Caudate nucleus (tissue), 63 donors: ENCODE measurements at places on chromosomes 7 and 10.

DNA sequence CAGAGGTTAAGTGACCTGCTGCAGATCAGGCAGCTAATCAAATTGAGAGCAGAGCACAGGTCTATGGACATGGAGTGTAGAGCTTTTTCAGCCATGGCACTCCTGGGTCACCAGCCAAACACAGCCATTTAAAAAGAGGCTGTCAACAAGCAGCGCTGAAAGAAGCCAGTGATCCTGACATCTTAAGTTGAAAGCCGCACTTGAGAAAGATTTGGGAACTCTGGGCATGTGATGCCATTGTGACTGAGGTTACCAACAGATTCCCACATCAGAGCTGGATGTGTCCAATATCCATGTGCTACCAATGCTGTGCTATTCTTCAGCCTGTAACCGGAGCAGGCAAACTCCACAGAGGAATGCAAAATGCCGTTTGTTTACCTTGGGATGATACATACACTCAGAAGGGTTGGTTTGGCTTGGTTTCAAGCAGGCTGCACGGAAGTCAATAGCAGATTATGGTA lies 56.2 kb upstream of the ABLIM1 start:
- no peak for DNase-seq

- DNase-seq: no peak
These were observed 130.4 kb downstream of the PRKG1 start for GRCh38 chr10:51204701-51205100.

- DNase-seq: no peak
These were observed 586.4 kb upstream of the SEMA3D start for GRCh38 chr7:85773116-85773728.

DNA sequence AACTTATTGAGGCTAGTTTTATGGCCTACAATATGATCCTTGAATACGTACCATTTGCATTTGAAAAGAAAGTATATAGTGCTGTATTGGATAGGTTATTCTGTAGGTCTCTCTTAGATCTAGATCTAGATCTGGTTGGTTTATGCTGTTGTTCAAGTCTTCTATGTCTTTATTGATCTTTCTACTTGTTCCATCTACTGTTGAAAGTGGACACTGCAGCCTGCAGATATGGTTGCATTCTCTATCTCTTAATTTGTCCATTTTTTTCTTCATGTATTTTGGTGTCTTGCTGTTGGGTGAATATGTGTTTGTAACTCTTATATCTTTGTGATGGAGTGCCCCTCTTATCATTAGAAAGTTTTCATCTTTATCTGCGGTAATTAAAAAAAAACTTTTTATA lies 139.4 kb upstream of the PCDH15 start:
- DNase-seq: no peak

- no peak for DNase-seq
These were observed 751 bp upstream of the GTPBP10 start for GRCh38 chr7:90345595-90346335.

DNA sequence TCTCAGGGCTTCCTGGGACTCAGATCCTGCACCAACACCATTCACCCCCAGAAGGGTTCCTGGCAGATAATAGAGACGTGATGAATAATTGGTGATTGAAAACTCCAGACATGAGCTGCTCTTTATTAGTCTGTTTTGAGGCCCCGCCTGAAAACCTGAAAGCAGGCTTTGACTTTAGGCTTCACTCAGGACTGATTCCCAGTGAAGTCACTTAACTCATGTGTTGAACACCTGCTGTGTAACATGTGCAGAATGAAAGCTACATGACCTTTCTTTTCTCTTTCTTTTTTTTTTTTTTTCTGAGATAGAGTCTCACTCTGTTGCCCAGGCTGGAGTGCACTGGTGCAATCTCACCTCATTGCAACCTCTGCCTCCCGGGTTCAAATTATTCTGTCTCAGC lies 8.9 kb downstream of the SPACDR start:
- no peak for DNase-seq

DNA sequence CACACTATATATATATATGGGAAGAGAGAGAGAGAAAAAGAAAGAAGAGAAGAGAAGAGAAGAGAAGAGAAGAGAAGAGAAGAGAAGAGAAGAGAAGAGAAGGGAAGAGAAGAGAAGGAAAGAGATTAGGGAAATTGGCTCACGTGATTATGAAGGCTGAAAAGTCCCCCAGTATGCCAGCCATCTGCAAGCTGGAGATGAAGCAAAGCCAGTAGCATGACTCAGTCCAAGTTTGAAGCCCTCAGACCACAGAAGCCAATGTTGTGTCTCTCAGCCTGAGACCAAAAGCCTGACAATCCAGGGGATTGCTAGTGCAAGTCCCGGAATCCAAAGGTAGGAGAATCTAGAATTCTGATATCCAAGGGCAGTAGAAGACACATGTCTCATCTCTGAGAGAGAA lies 206.3 kb upstream of the PRSS1 start:
- no peak for DNase-seq

DNA sequence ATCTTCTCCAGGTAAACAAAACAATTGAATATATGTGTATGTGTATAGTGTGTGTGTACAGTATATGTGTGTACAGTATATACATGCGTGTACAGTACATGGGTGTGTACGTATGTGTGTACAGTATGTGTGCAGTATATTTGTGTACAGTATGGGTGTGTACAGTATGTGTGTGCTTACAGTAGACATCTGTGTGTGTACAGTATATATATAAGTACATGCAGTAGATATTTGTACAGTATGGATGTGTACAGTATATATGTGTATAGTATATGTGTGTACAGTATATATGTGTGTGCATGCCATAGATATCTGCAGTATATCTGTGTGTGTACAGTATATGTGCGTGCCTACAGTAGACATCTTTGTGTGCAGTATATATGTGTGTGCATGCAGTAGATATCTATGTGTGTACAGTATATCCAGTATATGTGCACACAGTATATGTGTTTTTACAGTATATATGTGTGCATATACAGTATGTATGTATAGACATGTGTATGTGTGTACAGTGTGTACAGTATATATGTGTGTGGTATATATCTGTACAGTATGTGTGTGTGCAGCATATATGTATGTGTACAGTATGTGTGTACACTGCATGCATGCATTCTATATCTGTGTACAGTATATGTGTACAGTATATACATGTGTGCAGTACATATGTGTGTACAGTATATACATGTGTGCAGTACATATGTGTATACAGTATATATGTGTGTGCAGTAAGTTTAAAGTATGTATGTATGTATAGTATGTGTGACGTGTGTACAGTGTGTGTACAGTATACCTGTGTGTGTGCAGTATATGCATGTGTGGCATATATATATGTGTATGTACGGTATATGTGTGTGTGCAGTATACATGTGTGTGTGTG lies 37.3 kb upstream of the SLC39A12 start:
- DNase-seq: no peak

- DNase-seq: no peak
These were observed 72.6 kb downstream of the ITGB8 start for GRCh38 chr7:20403331-20403730.

GRCh38 chr7:87225696-87226095 lies 6.2 kb upstream of the TMEM243 start:
- DNase-seq: no peak

- no peak for DNase-seq
These were observed 84.7 kb downstream of the CACNA2D1 start for GRCh38 chr7:82358923-82359322.

GRCh38 chr7:2109936-2110609 lies 122.7 kb downstream of the MAD1L1 start:
- DNase-seq: peak; percentile 25

DNA sequence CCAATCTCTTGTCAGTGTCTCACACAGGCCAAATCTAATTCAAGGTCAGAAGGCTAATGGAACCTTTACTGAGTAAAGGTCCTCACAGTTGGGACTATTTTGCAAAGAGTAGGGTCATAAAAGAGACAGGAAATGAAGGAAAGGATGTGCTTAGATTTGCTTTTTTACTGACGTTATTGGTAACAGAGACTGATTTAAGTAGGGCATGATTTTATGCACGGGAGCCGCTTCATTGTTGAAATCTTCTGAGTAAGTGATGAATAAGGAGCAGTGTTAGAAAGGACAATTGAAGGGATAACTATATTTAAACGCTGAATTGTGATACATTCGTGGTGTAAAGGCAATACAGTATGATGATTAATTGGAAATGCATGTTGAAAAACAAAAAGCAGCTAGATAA lies 261.5 kb downstream of the MALRD1 start:
- DNase-seq: no peak

DNA sequence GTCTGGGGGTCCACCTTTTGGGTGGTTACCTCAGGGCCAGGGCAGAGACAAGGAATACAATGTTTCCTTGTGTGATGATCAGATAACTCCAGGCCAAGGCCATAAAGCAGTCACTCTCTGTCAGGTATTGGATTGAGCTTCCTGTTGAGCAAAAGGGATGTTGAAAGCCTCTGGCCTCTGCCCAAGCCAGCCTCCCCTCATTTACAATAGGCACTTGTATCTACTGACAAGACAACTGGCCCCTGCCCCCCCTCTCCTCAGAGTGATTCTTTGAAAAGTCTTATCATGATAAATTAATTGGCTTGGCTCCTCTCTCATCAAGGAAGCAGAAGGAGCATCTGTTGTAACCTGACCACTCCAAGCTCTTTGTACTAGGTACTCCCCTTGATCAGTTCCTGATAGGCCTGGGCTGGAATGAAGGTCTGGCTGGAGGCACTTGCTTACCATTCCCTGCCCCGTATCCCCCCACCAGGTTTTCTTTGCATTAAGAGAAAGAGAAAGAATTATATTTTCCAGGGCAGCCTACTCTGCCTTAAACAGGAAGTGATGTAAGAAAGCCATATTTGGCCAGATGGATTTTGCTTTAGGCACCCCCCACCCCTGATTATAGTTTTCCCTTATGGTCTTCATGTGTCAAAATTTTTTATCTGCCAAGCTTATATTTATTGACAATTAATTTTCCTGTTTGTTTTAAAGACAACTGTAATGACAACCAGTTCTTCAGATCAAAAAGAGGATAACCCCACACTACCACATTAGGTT lies 42.1 kb upstream of the HPS1 start:
- DNase-seq: no peak

DNA sequence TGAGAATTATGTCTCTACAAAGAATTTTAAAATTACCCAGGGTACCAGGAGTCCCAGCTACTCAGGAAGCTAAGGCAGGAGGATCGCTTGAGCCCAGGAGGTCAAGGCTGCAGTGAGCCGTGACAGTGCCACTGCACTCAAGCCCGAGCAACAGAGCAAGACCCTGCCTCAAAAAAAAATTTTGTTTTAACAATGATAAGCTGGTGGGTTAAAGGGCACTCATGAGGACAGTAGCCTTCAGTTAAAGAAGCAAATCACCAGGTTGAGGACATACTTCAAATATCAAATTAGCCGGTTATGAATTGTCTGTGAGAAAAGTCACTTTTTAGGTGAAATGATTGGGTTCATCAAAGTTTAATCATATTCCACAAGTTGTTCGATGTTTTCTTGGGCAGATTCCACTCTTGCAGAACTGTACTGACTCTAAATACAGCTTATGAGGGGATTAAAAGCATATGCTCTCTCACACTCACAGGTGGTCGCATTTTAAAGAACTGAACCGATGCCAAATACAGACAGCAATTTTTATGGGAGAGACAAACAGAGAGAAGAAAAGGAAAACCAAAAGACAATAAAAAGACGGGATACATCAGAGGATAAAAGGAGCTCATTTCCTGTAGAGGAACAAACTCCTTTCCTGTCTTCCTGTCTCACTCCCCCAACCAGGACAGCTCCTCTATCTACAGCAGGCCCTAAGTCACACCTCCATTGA lies 582.8 kb upstream of the NRP1 start:
- DNase-seq: no peak
